ENCODE measurements at places on chromosomes 3 and 15. TPM values are rescaled to one million over a fixed set of nuclear protein-coding genes. Genes with fewer than 3 reads are reported as not detected.

- no peak for DNase-seq
- peaks cover 45% of the 10 kb centered on the region for H3K27me3 ChIP-seq
- H3K4me1 ChIP-seq: peaks cover 7% of the 10 kb centered on the region
- H3K4me3 ChIP-seq: peak overlapping the region; percentile 30
Measured at GRCh38 chr3:124885466-124886167, 1.5 kb downstream of the ITGB5 start.

DNA sequence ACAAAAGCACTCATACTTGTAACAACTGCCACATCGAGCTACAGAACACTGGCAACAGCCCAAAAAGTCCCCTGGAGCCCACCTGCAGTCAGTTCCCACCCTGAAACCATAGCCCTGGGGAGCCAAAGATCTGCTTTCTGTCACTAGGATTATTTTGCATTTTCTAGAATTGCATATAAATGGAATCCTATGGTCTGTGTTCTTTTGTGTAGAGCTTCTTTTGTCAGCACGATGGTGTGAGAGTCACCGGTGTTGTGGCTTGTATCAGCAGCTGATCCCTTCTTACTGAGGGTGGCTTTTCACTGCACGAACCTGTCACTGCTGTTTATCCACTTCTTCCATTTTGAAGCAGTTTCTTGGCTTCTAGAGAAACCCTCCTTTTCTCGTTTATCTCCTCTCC lies 60.1 kb upstream of the PRR23E start:
- H3K27me3 ChIP-seq: peaks cover 28% of the 10 kb centered on the region
- H3K27ac ChIP-seq: no peak overlapping the region
- H3K4me1 ChIP-seq: peaks cover 4% of the 10 kb centered on the region
- no peaks in the 10 kb centered on the region for H3K36me3 ChIP-seq
- no peak overlapping the region for H3K4me3 ChIP-seq

GRCh38 chr15:48087844-48088243 lies 32.9 kb upstream of the SLC24A5 start:
- DNase-seq: no peak
- no peaks in the 10 kb centered on the region for H3K4me1 ChIP-seq
- H3K36me3 ChIP-seq: no peaks in the 10 kb centered on the region
- H3K27ac ChIP-seq: no peak overlapping the region
- H3K27me3 ChIP-seq: no peaks in the 10 kb centered on the region
- H3K4me3 ChIP-seq: no peak overlapping the region

GRCh38 chr15:99677540-99678134 lies 55.6 kb downstream of the LYSMD4 start:
- peaks cover 12% of the 10 kb centered on the region for H3K4me1 ChIP-seq
- H3K4me3 ChIP-seq: no peak overlapping the region
- no peak for DNase-seq
- H3K27me3 ChIP-seq: no peaks in the 10 kb centered on the region

The CTXN2 gene
- total RNA-seq: not detected

DNA sequence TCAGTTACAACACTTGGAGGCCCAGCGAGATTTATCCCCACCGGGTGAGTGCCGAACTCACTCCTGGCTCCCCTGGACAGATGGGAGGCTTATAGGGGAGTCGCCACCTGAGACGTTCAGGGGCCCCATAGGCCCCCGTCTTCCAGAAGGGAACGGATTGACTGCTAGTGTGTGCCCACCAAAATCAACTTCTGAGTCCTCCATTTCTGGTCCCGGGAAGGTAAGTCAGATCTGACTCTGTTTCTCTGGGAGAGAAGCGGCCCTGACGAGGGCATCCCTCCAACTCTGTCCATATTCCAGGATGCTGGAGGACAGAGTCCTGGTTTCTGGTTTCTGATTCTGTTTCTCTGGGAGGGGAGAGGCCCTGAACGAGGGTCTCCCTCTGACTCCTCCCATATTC lies 44.3 kb downstream of the ZBTB11 start:
- H3K27ac ChIP-seq: no peak overlapping the region
- DNase-seq: no peak
- no peak overlapping the region for H3K4me3 ChIP-seq
- H3K27me3 ChIP-seq: no peaks in the 10 kb centered on the region
- peaks cover 6% of the 10 kb centered on the region for H3K4me1 ChIP-seq

DNA sequence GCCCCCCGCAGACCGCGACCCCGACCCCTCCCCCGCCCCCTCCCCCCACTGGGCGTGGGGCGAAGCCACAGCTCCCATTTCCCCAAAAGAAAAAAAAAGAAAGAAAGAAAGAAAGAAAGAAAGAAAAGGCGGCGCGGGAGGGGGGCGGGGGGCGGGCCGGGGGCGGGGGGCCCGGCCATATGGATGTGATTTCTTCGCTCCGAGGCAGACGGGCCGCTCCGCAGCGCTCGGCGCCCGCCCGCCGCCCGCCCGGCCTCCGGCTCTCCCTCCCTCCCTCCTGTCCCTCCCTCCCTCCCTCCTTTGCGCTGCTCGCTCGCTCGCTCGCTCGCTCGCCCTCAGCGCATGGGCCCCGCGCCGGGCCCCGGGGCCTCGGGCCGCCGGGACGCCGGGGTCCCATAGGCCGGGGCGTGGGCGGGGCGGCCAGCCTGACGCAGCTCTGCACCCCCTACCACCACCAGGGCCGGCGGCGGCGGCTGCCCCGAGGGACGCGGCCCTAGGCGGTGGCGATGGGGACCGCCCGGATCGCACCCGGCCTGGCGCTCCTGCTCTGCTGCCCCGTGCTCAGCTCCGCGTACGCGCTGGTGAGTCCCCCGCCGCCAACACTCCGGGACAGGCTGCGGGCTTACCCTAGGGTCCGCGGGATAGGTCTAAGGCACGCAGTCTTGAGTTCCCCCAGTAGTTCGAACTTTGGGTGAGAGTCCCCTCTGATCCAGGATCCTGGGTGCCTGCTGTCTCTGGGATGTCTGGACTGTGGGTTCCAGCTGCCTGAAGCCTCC lies 5.7 kb downstream of the PTH1R start:
- H3K4me1 ChIP-seq: peaks cover 3% of the 10 kb centered on the region
- H3K27me3 ChIP-seq: peaks cover 43% of the 10 kb centered on the region
- no peak overlapping the region for H3K4me3 ChIP-seq

DNA sequence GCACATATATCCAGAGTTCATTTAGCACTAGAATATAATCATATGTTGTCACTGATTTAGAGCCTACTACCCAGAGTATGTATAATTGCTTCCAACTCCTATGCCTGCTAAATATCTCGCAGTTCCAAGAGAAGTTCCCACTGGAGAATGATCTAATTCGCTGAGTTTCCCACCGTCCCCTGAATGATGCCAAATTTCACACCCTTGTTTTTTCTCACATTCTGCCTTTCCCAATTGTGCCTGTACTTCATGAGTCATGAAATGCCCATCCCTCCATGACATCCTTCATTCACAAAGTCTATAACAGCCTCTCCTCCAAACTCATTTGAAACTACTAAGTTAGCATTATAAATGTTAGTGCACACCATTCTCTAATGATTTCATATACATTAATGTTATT lies 177.2 kb downstream of the CBLB start:
- peaks cover 54% of the 10 kb centered on the region for H3K36me3 ChIP-seq
- DNase-seq: no peak
- H3K4me1 ChIP-seq: peaks cover 40% of the 10 kb centered on the region
- H3K27ac ChIP-seq: peak overlapping the region; percentile 8
- H3K27me3 ChIP-seq: no peaks in the 10 kb centered on the region

The TLR9 gene
- 2.0 TPM for total RNA-seq

DNA sequence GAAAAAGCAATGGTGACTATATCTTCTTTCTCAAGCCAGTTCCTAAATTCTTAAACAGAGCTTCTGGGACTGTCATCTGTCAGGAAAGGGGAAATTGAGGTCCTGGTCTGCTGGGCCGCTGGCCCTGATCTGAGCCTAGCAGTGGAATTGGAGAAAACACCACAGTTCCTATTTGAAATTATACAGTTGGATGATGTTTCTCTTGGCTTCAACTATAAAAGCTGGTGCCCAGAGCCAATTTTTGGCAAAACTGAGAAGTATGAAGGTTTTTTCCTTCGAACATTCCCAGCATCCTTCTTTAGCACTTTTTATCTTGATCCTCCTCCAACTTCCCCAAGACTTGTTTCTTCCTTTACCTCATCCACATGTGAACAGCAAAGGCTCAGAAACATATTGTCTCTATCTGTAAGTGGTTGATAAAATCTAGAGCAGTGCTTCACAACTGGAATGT lies 83.9 kb downstream of the CD47 start:
- no peak for DNase-seq
- peaks cover 3% of the 10 kb centered on the region for H3K4me1 ChIP-seq
- no peaks in the 10 kb centered on the region for H3K36me3 ChIP-seq
- peaks cover 7% of the 10 kb centered on the region for H3K27me3 ChIP-seq
- H3K27ac ChIP-seq: no peak overlapping the region

GRCh38 chr15:93382200-93382820 lies 293.3 kb upstream of the RGMA start:
- no peaks in the 10 kb centered on the region for H3K4me1 ChIP-seq
- no peak for DNase-seq
- H3K36me3 ChIP-seq: no peaks in the 10 kb centered on the region
- no peak overlapping the region for H3K4me3 ChIP-seq
- H3K27me3 ChIP-seq: peaks cover 2% of the 10 kb centered on the region

DNA sequence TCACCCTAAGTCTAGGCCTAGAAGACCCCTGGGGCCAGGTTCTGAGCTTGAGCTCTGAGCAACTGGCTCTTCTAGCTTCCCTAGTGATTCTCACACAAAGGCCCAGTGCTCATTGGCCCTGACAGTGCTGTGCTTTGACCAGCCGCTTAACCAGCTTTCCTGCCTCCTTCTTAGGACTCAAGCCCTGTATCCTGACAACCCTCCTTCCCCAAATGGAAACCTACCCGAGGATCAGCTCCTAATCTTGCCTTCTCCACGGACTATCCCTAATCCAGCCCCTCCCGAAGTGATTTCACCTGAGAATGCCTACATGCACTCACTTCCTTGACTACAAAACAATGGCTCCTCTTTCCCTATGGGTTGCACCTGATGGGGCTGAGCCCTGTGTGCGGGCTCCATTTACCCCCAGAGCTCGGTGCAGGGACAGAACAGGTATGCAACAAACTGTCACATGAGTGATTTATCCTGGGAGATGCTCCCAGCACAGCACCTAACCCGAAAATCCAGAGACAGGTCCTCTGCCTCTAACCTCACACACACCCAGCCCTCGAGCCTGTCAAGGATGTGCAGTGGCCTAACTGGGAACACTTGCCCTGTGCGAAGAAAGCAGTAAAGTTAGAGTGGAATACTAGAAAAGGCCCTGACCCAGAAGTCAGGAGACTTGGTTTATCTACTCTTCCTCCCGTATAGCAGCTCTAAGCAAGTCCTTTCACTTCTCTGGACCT lies 2.3 kb downstream of the MEGF11 start:
- H3K4me3 ChIP-seq: no peak overlapping the region
- no peak overlapping the region for H3K27ac ChIP-seq
- peaks cover 9% of the 10 kb centered on the region for H3K4me1 ChIP-seq
- peaks cover 55% of the 10 kb centered on the region for H3K27me3 ChIP-seq
- DNase-seq: no peak

DNA sequence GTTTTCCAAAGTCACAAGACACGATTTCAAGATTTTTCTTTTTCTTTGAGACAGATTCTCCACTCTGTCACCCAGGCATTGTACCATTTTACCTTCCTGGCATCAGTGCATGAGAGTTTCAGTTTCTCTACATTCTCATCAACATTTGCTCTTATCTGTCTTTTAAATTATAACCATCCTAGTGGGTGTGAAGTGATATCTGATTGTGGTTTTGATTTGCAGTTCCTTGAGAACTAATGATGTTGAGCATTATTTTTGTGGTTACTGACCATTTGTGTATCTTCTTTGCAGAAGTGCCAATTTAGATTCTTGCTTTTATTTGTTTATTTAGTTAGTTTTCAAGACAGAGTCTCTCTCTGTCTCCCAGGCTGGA lies 41.2 kb downstream of the ADIPOQ start:
- no peak for DNase-seq
- peak overlapping the region; percentile 88 for H3K27ac ChIP-seq
- H3K27me3 ChIP-seq: no peaks in the 10 kb centered on the region

GRCh38 chr3:24493746-24494617 lies 668 bp downstream of the THRB start:
- H3K4me1 ChIP-seq: no peaks in the 10 kb centered on the region
- H3K27ac ChIP-seq: no peak overlapping the region
- no peak for DNase-seq
- H3K4me3 ChIP-seq: no peak overlapping the region
- peaks cover 46% of the 10 kb centered on the region for H3K27me3 ChIP-seq
- H3K36me3 ChIP-seq: no peaks in the 10 kb centered on the region

GRCh38 chr3:50345586-50346234 lies at the start of gene ZMYND10:
Gene ZMYND10, minus strand, starts transcription at chr3:50345732. Its CDS starts 153 bp downstream, at chr3:50345579.
- H3K27me3 ChIP-seq: no peaks in the 10 kb centered on the region
- peak; percentile 83 for DNase-seq
- peak within 1 kb of the TSS; percentile 52 for H3K4me3 ChIP-seq
- H3K27ac ChIP-seq: no peak within 1 kb of the TSS

The EIF4A2 gene
- total RNA-seq: 450 TPM

- DNase-seq: no peak
- no peaks in the 10 kb centered on the region for H3K36me3 ChIP-seq
- H3K4me1 ChIP-seq: no peaks in the 10 kb centered on the region
- H3K4me3 ChIP-seq: no peak overlapping the region
- no peaks in the 10 kb centered on the region for H3K27me3 ChIP-seq
Measured at GRCh38 chr15:45102226-45102625, 11.7 kb downstream of the DUOX2 start.

All from activated CD8-positive, alpha-beta T cell treated with anti-CD3 and anti-CD28 coated beads for 36 hours (primary cell).